ENCODE measurements at places on chromosomes 1 and 21.

DNA sequence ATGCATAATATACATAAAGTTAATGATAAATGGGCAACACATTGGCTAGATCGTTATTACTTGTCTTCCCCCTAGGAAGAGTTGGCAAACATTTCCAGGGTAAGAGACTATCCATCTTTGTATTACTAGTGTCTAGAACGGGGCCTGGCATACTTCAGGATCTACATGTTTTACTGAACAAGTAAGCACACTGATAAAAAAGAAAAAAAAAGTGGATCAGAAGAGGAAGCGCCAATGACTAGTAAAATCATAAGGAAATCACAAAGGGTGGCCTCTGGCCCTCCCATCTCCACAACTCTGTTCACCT is 482 bp downstream of the TM2D1 start:
- no peak for DNase-seq

GRCh38 chr1:97034651-97035050 is 313.1 kb downstream of the PTBP2 start:
- no peak for DNase-seq

- DNase-seq: no peak
Measured at GRCh38 chr21:35294231-35294898, 245.3 kb upstream of the RUNX1 start.

GRCh38 chr1:100162881-100163280 is 15.2 kb downstream of the LRRC39 start:
- no peak for DNase-seq

- no peak for DNase-seq
Measured at GRCh38 chr1:248824701-248825100, 1.0 kb downstream of the SH3BP5L start.

- no peak for DNase-seq
Measured at GRCh38 chr1:151807766-151808165, 2.5 kb upstream of the LINGO4 start.

GRCh38 chr1:60136395-60136794 is 62.8 kb upstream of the C1orf87 start:
- DNase-seq: no peak

GRCh38 chr1:229948438-229948837 is 118.6 kb upstream of the GALNT2 start:
- DNase-seq: no peak

DNA sequence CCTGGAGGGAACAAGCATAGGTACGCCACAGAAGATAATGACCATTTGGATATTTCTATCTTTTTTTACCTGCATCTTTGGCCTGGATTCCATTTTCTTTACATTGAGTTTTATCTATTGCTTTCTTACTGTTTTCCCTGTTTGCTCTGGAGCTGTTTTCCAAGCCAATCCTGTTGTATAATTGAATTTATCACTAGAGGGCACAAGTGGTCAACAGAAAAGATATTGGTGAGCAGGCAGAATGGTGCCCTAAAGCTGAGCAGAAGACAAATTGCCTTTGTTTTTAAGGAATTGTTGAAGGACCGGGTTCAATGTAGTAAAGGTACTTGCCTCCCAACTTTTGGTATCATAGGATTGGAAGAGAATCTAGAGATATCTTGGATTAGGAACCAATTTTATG is 152.8 kb downstream of the PPP1R12B start:
- no peak for DNase-seq

GRCh38 chr1:103110701-103111100 is 2.4 kb upstream of the COL11A1 start:
- DNase-seq: no peak

DNA sequence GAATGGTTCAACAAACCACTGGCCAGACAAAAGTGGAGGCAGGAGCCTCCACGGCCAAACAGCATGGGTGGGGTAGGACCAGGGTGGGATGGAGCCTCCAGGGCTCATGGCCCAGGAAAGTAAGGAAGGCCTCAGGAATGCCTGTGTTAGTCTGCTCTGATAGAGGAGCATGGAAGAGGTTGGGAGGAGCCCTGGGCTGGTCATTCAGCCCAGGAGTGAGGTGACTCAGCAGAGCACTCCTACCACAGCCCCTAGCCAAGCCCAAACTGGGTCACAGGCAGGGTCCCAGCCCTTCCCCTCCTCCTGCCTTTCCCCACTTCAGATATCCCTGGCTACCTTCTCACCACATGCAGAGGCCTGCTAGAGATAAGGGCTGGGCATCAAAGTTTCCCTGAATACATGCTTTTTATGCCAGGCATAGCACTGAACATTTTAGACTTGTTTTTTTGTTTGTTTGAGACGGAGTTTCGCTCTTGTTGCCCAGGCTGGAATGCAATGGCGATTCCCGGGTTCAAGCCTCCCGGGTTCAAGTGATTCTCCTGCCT is 3.1 kb upstream of the SHISA4 start:
- no peak for DNase-seq

GRCh38 chr1:2633366-2633935 is 635 bp upstream of the MMEL1 start:
- DNase-seq: no peak
